NCI-H748 treated with DMSO at 0.1 percent for 48 hours (cell line): ENCODE measurements at places on chromosomes 7 and 10.

GRCh38 chr10:34231441-34232180, 583.5 kb downstream of the PARD3 start:
- DNase-seq = no peak

DNA sequence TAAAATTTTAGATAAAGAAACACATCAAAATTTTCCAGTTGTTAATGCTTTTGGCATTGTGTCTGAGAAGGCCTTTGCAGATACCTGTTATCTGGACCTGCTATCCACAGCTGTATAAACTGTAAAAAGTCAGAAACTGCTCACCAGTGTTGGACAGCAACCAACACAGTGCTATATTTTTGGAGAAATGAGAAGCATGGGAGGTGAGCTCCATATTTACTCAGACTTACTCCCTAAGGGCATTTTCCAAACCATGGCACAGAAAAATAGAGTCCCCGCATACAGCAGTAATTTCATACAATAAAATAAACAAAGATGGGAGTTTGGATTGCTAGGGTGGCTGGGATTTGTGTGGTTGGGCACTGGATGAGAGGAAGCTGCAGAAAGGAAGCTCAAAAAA, 136.3 kb upstream of the GLI3 start:
- no peak for DNase-seq

DNA sequence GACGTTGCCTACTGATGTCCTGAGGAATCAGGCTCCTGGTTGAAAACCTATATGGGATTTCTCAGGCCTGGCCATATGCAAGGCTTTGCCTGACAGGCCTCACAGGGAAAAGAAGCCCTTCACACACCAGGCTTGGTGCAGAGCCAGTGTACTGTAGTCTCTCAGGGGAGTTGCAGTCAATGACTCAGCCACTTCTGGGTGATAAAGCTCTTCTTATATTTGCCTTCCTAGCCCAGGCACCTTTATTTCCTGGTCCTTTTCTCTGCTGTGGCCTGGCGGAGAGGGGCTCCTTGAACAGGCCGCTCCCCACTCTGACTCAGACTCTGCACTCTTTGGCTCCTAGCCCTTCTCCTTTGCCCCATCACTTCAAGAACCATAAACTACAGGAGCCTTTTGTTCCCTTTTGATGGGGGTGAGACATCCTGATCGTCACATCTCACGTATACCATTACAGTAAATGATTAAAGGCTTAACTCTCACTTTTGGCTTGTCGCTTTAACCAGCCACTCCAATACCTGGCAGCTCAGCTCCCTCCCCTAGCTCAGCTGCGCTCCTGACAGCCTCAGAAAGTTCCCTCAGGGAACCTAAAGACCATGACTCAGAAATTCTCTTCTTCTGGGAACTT, 33.5 kb downstream of the DPY19L1 start:
- DNase-seq = no peak

- DNase-seq = no peak
These were observed 983.0 kb downstream of the SORCS1 start for GRCh38 chr10:106181501-106181900.

- DNase-seq = no peak
These were observed 130.5 kb downstream of the KLF6 start for GRCh38 chr10:3654496-3654895.

DNA sequence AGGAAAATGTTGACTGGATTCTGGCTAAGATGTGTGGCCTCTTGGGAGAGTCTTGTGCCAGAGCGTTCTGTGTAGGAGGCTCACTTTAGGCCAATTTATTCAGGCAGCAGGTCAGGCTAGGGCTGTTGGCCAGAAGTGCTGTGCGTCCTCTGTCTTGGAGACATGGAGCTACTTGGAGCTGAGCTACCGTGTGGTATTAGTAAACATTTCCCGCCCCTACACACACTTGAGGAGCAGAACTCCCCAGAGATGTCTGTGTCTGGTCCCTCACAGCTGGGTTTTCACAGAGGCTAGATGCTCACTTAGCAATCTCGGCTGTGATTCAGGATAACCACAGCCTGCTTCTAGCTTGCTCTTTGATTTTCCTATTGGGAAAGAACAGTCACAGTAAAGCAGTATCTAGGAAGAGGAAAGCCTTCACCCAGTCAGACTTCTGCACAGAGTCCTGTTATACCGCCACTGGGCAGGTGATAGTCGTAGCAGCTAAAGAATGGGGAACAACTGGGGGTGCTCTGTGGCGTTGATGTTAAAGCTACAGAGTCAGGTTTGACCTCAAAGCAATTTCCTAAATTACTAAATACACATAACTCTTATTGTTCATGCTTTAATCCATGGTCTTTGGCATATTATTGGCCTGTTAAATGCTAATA, 86.7 kb downstream of the MDFIC start:
- DNase-seq = peak; percentile 48

GRCh38 chr10:2251631-2252030, 514.3 kb upstream of the ADARB2 start:
- no peak for DNase-seq
